ENCODE measurements at places on chromosomes 7 and 10.

- DNase-seq = no peak
Measured at GRCh38 chr7:23811540-23811939, 101.5 kb downstream of the STK31 start.

DNA sequence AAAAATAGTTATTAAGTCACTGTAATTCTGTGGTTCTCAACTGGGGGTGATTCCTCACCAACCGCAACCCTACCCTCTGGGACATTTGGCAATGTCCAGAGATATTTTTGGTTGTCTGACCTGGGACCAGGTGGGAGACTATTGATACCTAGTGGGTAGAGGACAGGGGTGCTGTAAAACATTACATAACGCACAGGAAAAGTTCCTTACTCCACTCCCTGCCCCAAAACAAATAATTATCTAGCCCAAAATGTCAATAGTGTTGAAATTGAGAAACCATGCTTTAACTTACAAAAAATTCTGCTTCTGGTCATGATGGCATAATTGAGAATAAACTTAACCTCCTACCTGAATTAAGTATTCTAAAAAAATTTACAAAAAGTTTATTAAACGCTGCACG, 177.7 kb upstream of the FEZF1 start:
- no peak for DNase-seq

- no peak for DNase-seq
Measured at GRCh38 chr10:116910910-116911309, 61.6 kb downstream of the ENO4 start.

- DNase-seq = no peak
Measured at GRCh38 chr7:56077681-56078080, 13.6 kb downstream of the SUMF2 start.

DNA sequence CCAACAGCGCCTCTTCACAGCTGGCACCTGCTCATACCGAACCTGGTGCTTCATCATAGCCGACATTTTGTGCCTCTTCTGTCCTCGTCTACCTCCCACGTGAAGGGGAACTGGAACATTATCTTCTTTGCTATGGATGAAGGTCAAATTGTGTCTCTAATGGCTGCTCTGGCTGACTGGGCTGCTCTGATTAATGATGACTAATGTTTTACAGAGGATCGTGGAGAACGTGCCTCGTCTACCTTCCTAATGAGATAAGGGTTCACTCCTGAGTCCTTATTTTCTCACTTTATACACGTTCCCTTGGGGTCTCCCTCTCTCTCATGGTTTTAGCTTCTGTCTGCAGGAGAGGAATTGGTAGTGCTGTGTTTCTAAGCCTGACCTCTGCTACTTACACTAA, 420.3 kb downstream of the PHTF2 start:
- DNase-seq = no peak

DNA sequence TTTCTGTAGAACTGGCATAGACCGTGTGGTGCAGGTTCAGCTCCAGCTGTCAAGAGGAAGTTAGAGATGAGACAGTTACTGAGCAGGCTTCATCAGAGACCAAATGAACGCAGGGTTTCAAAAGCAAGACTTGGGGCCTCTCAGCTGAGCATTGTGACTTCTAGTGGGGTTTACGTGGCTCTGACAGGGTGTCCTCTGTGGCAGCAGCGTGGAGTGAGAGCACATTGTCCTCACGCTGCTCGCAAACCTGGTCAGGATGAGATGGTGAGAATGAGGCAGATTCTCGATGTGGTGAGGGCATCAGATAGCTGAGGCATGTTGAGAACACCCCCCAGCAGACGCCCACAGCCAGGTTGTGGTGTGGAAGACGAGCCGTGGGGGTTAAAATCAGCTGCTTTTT, 126.0 kb downstream of the DNAJB6 start:
- DNase-seq = no peak

GRCh38 chr7:65832281-65832680, 40.6 kb upstream of the VKORC1L1 start:
- peak; percentile 18 for DNase-seq

- peak; percentile 79 for DNase-seq
Measured at GRCh38 chr10:101067356-101068083, 5.7 kb downstream of the KAZALD1 start.

- DNase-seq = no peak
Measured at GRCh38 chr10:53166325-53166724, 393.7 kb upstream of the MBL2 start.

- DNase-seq = no peak
Measured at GRCh38 chr7:151657173-151657572, 137.5 kb upstream of the RHEB start.

- no peak for DNase-seq
Measured at GRCh38 chr7:113452245-113452644, 333.9 kb upstream of the SMIM30 start.

DNA sequence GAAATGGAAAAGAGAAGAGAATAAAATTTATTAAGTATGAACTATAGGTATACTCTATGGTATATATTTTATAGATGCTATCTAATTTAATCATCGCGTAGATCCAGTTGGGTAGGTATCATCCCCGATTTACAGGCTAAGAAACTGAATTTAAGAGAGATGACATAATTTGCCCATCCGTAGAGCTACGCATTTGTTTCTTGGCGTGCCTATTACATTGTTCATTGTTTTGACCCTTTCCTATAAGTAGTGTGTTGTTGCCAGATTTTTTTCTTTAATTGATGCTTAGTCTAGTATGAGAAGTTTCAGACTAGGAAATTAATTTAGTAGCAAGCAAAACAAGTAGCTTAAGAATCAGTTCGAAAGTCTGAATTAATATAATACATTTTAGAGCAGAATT, 205.7 kb upstream of the NPSR1 start:
- DNase-seq = no peak

DNA sequence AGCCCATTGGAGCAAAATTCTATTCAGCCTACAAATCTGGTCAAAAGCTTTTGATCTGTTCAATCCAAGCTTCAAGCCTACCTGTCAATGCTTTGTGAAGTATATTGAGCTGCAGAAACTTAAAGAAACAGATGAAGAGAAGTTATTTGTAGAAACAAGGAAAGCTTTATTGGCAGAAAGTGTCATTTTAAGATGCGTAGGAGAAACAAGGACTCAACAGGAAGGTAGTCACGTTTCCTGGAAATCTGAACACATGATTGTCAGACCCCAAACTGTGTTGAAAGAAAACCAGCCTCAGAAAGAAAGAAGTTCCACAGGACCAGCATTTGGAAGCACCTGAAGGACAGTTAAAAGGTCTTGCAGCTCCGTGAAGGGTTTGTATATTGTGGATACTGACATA, 34.8 kb upstream of the PURB start:
- no peak for DNase-seq

- DNase-seq = no peak
Measured at GRCh38 chr10:89404104-89405047, 10.0 kb upstream of the IFIT5 start.

GRCh38 chr10:35007858-35008301, 82.3 kb downstream of the CUL2 start:
- DNase-seq = no peak

GRCh38 chr10:52967806-52968795, 195.5 kb upstream of the MBL2 start:
- no peak for DNase-seq

DNA sequence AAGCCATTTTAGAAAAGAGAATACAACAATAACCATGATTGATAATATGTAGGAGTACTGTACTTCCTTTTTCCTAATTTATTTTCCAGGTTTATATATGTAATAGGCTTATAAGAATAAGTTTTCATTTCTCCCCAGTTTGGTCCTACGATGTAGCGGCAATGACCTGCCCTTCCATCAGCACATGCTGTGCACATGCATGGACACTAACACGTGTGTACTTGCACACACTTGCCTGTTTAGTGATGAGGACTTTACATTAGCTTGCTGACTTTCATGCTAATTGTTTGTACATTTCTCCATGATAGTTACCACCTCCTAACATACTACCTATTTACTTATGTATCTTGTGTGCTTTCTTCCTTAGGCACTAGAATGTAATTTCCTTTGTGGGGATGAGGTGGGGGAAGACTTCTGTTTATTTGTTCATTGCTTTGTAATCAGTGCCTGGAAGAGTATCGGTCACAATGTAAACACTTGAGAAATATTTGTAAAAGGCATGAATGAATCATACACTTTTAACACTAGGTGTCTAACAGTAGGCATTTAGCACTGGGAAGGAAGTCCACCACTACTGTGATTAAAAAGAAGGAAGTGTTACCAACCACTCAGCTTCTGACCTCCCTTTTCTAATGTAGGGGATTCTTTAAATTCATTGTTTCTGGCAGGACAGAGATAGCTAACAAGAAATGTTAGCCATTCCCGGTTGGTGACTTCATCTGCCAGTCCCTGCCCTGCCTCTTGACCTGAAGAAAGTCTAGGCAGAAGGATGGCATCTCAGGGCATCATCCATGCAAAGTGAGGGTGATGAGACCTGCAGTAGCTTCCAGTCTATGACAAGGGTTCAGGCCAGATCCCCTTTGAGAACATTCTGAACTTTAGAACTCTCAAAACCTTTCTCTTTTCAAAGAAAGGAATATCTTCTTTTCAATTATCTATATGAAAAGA, 120.2 kb upstream of the RAB18 start:
- no peak for DNase-seq

DNA sequence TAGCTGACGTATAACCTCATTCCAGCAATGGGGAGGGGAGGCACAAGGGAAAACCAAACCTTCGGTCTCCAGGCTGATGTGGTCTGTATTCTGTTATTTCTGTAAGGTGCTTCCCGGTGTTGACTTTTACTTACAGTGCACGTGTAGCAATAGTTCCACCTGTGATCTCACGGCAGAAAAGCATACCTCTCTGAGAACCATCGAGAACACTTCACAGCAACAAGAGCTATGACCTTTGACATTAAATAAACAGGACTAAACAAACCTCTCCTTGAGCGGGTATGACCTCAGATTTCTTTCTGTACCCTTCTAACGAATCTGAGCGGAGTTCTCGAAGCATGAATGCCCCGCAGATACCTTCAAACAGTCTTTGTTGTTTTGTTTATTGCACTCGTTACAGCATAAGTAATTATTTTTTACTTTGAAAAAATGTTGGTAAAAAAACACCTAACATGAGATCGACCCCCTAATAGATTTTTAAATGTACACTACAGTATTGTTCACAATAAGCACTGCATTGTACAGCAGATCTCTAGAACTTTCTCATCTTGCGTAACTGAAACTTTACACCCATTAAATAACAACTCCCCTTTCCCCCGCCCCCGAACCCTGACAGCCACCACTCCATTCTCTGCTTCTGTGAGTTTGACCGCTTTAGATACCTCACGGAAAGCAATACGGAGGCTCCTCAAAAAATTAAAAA, 282.3 kb downstream of the GATA3 start:
- no peak for DNase-seq

- DNase-seq = no peak
Measured at GRCh38 chr10:113397047-113397446, 155.8 kb upstream of the HABP2 start.

DNA sequence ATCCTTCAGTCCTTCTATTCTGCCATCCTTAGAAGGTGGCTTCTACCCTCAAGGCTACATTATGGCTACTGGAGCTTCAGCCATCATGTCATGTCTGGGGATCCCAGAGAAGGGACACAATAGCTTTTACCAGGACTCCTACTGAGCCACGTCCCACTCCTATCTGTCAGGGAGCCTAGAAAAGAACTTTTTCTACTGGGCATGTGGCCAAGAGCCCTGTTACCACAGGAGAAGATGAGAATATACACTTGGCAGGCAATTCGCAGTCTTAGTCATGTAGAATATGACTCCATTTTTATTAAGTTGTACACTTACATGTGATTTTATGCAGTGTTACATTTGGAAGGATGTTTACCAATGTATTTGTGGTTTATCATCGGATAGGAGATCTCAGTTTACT, 64.6 kb upstream of the KCNMA1 start:
- DNase-seq = peak; percentile 76

DNA sequence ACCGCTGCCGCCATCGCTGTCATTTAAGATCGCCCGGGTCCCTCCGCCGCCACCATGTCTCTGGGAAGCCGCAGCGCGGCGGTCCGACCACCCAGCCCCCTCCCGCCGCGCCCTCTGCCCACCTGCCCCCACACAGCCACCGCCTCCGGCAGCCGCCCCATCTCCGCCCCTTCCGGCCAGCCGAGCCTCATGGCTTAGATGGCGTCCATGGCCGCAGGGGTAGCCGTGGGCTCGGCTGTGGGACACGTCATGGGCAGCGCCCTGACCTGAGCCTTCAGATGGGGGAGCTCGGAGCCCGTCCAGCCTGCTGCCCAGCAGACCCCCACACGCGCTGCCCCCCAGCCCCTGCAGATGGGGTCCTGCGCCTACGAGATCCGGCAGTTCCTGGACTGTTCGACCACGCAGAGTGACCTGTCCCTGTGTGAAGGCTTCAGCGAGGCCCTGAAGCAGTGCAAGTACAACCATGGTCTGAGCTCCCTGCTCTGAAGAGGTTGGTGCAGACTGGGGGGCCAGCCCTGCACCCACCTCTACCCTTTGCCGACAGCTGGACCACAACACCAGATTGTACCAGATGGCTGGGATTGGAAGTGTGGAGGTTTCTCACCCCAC, 38.0 kb upstream of the TARP start:
- DNase-seq = no peak

DNA sequence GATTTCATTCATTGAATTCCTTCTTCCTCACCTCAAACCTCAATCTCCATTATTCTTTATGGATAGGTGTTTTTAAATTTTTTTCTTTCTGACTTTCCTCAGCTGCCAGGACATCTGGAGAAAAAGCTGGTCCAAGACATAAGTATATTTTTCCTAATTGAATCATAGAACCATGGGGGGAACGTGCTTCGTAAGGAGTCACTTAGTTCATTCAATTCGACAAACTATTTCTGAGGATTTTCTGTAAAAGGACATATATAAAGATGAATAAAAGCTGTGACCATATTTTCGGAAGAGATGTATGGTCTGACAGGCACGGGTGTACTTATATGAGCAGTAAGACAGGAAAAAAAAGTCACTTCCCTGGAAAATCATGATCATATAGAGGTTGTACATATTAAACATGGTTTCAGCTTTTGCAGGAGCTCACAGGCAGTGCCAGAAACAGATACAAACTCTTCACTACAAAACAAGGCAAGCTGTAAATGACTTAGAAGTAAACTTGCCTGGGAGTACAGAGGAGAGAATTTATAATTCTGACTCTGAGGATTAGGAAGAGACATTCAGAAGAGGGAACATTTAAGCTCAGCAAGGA, 88.2 kb upstream of the EGR2 start:
- DNase-seq = no peak

DNA sequence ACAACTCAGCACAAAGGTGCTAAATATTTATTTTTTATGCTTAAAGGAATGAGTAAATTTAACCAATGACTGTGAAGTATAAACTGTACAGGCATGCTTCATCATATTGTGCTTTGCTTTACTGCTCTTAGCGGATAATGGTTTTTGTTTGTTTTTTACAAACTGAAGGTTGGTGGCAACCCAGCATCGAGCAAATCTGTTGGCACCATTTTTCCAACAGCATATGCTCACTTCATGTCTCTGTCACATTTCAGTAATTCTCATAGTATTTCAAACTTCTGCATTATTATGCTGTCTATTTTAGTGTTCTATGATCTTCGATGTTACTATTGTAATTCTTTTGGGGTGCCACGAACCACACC, 22.8 kb downstream of the BRAF start:
- no peak for DNase-seq

- no peak for DNase-seq
Measured at GRCh38 chr10:95540514-95541052, 20.6 kb downstream of the SORBS1 start.

- peak; percentile 42 for DNase-seq
Measured at GRCh38 chr7:134458341-134458805, 527 bp downstream of the AKR1B1 start.

GRCh38 chr10:33571616-33572015, 237.1 kb upstream of the NRP1 start:
- DNase-seq = no peak
